ENCODE measurements at places on chromosomes 3 and 15. TPM values are rescaled to one million over a fixed set of nuclear protein-coding genes. Genes with fewer than 3 reads are reported as not detected.

DNA sequence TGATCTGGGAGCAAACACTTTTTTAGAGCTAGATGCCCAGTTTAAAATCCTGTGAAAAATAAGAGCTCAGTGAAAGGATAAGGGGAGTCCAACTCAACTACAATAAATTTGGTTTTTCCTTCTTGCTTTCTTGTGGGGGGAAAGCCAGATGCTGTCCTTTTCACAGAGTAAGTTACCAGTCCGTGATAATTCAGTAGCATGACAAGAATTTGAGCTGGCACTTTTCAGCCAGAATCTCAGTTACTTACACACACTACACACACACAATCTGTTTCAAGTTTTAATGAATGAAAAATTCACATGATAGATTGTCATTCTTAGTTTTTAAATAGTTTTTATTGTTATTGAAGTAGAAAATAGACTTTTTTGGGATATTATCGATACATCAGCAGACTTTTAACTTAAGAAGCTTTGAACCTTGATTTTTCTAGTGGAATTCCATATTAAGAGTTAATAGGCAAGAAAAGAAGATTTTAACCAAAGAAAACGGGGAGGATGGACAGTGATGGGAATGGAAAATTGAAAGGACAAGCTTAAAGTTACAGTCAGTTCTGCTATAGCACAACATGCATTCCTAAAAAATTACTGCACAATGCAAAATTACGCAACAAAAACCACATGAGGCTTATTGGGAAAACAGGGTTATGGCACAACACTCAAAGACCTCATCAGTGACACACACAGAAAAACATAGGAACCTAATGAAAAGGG, 47.0 kb downstream of the PSMD6 start:
- DNase-seq: no peak

DNA sequence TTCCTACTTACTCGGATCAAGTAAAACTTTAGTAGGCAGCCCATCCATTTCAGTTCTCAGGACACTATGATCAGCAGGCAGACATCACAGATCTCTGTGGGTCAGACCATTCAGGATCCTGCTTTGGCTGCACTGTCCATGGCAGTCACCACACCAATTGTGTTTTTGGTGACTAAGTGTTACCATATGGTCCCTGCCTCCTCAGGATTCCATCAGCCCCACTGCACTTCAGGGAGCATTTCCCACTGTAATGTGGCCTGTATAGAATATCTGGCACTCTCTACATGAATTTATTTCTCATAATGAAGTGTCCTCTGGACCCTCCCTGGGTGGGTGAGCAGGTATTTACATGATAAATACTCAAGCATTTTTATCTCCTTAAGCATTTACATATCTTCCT, 41.3 kb downstream of the ZNF445 start:
- DNase-seq: no peak

GRCh38 chr3:117145677-117146076, 436.1 kb downstream of the TUSC7 start:
- no peak for DNase-seq

GRCh38 chr15:68553994-68554720, 24.6 kb upstream of the CORO2B start:
- peak; percentile 87 for DNase-seq

- DNase-seq: no peak
Measured at GRCh38 chr3:101879623-101880284, 30.4 kb downstream of the NFKBIZ start.

DNA sequence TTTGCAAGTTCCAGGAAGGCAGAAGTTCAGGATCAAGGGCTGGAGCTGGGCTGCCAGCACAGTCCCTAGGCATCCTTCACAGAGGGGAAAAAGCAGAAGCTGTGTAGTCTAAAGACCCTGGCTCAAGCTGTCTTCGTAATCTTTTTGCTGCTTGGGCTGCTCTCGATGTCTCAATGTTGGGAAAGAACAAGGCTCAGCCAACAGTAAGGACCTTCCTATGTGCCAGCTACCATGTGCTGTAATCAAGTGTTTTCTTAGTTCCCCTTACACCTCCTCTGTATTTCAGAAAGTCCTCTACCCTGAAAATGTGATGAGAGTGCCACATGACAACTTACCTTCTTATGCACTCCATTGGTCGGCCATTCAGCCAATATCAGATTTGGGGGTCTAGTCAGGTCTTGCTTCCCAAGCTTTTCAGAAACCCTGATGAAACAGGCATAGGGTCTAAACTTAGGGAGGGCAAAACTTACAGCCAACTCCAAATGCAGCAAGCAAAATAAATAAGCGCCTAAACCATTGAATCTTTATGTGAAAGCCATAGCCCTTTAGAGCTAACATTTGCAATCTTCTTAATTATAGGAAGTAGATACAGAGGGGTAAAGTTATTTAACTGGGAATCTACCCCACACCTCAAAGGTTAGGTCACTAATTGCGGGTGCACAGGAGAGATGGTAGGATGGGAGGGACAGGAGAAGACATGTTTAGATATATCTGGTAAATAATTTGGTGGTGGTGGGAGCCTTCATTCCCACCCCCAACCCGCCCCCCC, 1.2 kb upstream of the EDEM1 start:
- DNase-seq: peak; percentile 20

DNA sequence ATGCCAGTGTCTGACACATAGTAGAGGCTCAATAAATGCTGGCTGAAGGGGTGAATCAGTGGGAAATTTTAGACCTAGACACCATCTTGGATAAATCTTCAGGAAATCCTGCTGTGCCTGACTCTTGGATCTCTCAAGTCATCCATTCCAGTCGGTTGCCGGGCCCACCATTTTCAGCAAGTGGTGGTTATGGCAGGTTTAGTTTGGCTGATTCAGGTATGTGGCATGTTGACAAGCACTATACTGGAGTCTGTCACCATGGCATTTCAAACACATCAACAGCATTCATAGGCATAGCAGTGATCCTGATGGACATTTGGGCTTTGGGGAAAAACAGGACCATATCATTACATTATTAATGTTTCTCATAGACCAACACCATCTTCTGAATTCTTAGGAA, 25.7 kb upstream of the APH1B start:
- DNase-seq: no peak

DNA sequence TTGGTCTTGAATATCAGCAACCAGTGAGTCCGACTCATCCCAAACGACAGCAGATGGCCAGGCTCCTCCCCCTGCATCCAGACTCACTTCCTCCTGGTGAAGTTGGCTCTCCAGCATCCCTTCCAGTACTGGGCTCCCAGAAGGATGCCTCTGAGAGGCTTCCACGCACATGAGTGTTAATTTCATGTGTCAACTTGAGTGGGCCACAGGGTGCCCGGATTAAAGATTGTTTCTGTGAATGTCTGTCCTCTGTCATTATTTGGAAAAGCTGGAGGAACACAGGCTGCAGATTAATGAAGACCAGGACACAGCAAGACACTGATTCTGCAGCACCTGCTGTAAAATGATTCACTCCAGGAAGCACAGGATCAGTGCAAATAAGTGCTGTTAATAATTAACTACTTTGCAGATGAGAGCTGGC, 99.8 kb downstream of the ATP10A start:
- DNase-seq: no peak

DNA sequence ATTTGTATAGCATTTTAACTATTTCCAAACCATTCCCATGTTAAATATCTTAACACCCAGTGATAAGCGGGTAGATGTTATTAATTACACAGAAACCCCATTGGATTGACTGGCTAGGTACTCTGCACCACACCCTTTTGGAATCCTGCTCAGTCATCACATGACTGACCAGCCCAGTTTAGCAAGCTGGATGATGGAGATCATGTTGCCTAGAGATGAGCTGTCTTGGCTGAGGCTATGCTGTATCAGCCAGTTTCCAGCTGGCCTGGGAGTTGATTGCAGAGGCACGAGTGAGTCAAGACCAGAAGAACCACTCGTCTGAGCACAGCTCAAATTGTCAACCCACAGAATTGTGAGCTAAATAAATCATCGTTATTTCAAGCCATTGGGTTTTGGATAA, 124.6 kb downstream of the ZNF621 start:
- DNase-seq: no peak

DNA sequence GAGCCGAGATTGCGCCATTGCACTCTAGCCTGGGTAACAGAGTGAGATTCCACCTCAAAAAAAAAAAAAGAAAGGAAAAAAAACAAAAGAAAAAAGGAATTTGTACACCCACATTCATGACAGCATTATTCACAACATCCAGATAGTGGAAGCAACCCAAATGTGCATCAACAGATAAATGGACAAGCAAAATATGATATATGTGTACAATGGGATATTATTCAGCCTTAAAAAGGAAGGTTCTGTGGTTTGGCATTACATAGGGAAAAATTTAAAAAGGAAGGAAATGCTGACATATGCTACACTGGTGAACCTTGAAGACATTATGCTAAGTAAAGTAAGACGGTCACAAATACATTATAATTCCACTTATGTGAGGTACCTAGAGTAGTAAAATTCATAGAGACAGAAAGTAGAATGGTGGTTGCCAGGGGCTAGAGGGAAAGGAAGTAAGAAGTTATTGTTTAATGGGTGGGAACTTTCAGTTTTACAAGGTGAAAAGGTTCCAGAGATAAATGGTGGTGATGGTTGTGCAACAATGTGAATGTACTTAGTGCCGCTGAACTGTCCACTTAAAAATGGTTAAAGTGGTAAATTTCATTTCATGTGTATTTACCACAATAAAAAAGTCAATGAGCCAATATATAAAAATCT, 118.5 kb downstream of the MYLK start:
- DNase-seq: no peak

GRCh38 chr15:40092979-40093869, 15.5 kb downstream of the BMF start:
- peak; percentile 55 for DNase-seq

DNA sequence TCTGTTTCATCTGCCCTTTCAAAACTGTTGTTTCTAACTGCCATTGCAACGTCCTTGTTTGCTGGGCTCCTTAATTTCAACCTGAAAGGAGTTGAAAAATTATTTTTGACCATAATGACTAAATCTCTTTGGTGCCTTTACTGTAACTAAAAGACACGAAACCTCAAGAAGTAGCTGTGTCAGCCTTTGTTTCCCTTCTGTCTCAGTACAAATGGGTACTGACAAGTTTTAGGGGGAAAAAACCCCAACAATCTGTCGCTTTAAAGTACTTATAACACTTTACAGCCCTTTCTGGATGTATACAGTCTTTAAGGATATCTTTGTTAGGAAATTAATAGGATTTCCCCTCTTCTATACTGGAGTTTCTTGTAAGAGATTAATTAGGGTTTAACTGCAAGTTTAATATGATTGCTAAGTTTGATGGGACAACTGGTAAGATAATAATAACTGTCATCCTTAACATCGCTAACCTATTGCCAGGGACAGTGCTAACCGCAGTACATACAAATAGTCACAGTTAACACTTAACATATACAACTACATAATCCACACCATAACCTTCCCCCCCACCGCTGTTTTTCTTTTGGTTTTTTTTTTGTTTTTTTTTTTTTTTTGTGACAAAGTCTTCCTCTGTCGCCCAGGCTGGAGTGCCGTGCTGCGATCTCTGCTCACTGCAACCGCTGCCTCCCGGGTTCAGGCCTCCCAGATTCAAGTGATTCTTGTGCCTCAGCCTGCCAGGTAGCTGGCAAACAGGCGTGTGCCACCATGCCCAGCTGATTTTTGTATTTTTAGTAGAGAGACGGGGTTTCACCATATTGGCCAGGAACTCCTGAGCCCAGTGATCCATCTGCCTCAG, 1.7 kb downstream of the GXYLT2 start:
- no peak for DNase-seq

- DNase-seq: no peak
Measured at GRCh38 chr3:153706706-153707105, 414.5 kb upstream of the ARHGEF26 start.

DNA sequence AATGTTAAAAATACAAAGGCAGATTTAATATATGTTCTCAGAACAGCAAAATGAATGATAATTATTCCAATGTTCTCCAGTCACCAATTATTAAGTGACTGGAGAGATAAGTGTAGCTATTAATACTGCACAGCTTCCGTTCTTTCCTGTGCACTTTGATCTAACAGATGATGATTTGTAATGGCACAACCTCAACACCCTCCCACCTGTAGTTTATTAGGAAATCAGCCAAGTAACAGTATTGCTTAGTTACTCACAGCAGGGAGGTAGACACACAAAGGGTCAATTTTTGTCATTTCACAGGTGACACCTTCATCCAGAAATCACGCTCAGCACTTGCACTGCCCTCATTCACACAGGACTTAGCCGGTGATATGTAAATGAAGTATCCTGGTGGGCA, 688.1 kb downstream of the EPHA3 start:
- DNase-seq: no peak

GRCh38 chr15:100767001-100767825, 112.4 kb upstream of the ALDH1A3 start:
- DNase-seq: peak; percentile 30

- no peak for DNase-seq
Measured at GRCh38 chr3:146131616-146132410, 29.2 kb downstream of the PLOD2 start.

- DNase-seq: no peak
Measured at GRCh38 chr3:157692468-157692867, 189.3 kb upstream of the VEPH1 start.

DNA sequence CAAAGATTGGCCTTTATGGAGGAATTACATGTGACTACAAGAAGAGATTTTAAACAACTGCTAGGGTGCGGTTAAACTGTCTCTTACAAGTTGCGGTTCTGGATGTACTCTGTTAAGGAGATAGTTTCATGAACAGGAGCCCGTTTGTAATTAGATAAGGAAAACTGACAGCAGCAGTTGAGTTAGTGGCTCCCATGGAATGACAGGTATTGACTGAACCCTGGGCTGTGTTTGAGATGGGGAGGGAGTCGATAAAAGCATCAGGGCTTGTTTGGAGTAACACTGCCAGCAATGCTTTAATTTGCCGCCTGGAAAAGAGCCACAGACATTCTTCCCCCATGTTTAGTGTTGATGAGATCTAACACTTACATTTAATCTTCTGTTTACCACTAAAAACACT, 139.9 kb downstream of the ROBO2 start:
- DNase-seq: no peak

GRCh38 chr3:103137830-103138229, 703.0 kb downstream of the ZPLD1 start:
- DNase-seq: no peak

DNA sequence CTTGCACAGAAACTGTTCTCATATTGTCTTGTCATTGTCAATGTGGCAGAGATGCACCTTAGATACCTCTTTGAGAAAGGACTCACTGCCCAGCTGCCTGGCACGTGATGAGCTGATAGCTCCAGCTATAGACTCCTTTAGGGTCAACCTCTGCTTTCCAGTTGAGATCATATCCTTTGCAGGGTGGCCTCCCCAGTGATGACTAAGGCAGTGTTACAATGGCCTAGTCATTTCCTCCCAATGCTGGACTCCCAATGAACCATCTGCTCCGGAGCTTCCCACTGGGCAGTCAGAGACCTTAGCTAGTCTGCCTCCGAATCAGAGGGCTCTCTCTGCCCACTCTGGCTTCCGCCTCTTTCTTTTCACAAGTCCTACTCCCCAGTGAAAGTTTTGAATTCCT, 79.5 kb downstream of the CHRD start:
- DNase-seq: no peak

The STRC gene
- total RNA-seq: 0.03 TPM

The CCDC33 gene
- 4.8 TPM for total RNA-seq

The ATRIP gene
- total RNA-seq: 18.5 TPM

The IL12A gene
- 1.1 TPM for total RNA-seq

The TGM4 gene
- total RNA-seq: 0.11 TPM

The CCK gene
- total RNA-seq: not detected

The LRRIQ4 gene
- 0.15 TPM for total RNA-seq

The ATP13A5 gene
- total RNA-seq: 0.03 TPM

The CCNB2 gene
- 103 TPM for total RNA-seq
